Adipocyte (in vitro differentiated cells): ENCODE measurements at places on chromosomes 3 and 15.
A peak's percentile ranks its signal among the peaks of the same experiment; 100 is the strongest.

GRCh38 chr15:69311319-69311721, 12.6 kb downstream of the PAQR5 start:
- DNase-seq: no peak

DNA sequence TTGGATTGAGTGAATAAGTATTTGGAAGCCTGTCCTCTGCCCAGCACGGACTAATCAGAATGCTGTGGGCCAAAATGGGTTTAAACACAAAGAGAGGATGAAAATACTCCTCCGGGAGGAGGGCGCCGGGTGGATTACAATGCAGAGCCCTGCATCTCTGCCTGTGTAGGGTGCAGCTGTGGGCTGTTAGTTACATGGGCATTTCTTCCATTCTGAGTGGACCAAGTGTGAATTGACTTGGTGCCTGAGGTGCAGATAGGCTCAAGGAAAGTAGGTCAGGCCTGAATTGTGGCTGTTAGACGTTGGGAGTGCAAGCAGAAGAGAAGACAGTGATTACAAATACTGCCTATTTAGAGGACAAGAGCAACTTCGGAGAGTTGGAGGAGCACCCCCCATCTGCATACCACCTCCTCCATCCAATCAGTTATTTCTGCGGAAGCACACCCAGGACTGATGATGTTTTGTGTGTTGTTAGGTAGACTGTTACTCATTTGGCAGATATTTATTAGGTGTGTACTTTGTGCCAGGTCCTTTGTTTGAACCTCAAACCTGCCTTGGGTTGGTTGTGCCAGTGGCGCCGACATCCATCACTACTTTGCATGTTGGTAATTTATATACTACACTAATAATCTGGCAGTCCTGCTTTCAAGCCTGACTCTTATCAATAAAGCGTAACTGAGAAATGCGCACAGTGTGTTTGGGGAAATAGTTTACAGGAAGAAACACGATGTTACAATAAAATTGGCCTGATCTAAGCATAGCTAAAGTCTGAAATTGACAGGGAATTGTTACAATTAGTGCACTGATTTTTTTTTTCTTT, 33.0 kb downstream of the PTPRG start:
- no peak for DNase-seq

GRCh38 chr3:54967731-54968161, 39.9 kb upstream of the LRTM1 start:
- DNase-seq: peak; percentile 55

GRCh38 chr15:72168131-72168807, 29.3 kb downstream of the GRAMD2A start:
- DNase-seq: no peak

- no peak for DNase-seq
Observed at GRCh38 chr3:9072667-9073009, 109.4 kb upstream of the RAD18 start.

DNA sequence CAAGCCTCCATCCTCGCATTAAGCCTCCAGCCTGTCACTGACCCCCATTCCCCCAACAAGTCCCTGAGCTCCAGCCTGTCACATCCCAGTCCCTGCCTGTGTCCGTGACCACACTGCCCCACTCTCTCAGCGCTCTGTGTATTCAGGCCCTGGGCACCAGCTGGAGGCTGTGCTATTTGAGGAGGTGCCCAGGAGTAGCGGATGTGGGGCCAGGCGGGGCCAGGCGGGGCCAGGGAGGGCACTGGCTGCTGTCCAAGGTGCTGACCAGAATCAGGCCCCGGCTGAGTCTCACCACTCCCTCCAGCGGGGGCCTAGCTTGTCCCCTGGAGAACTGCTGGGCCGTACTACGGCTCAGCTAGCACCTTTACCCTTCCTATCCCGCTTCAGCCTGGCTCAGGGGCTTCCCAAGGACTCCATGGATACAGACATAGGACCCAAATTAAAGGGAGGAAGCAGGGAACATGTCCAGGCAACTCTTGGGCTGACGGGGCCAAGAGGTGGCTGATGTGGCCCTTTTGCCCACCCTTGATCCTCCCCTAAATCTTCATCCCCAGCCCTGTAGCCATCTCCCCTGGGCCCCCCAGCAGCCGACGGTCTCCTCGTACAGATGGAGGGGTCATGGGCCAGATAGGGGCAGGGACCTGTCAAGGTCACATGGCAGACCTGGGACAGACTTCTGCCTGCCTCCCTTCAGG, 1.1 kb downstream of the HHATL start:
- peak; percentile 64 for DNase-seq

DNA sequence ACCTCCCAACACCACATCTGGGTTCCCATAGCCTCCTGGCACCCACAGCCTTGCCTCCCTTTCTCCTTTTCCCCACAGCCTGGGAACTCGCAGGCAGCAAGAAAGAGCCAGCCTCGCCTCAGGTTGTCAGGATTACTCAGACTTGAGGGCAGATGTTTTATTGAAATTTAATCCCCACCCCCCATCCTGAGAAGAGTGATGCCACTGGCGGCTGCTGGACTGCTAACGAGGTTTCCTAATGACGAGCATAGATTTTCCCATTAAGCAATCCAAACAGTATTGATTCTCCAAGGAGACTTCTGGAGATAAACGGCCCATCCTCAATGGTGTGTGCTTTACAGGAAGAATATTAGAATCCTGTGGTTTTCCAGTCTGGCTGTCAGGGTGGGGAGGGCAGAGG, 13.7 kb downstream of the SHF start:
- no peak for DNase-seq

GRCh38 chr3:15385901-15386653, 41.3 kb downstream of the METTL6 start:
- no peak for DNase-seq

DNA sequence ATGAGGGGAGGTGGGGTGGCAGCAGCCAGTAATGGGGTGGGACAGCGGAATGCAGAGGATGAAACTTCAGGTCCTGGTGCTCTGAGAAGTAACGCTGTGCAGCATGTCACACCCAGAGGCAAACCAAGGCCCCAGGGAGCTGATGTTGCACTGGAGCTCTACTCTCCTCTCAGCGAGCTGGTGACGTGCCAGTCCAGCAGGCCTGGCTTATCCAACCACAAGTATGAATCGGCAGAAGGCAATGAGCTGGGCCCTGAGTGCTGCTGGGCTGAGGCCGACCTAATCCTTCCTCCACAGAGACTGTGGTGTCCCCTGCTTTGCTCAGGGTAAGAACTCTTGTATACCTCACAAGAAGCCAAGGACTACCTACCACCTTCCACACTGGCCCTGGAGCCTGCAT, 30.5 kb downstream of the CD86 start:
- no peak for DNase-seq

DNA sequence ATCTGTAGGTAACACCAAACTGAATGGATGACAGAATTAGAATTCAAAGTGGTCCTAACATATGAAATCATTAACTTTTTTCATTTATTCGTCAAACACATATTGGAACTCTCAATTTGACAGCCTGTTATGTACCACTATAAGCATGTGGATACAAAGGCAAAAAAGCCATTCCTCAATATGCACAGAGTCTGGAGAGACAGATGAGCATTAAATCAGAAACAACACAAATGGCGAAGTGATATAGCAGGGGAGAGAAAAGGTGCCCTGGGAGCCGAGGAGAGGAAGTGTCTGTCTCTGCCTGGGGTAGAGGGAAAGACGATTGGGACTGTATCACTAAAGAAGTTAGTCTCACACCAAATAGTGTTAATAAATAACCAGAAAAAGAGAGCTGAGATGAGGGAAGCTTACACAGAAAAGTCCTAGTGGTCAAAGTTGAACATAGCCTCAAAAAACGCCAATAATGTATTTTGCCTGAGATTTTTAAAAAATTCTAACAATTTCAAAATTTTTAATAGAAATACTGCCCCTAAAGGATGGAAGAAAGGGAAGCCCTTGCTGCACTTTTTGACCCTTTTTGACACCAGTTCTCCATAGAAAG, 417.5 kb downstream of the TUSC7 start:
- DNase-seq: no peak

- DNase-seq: peak; percentile 69
Observed at GRCh38 chr15:49620199-49620598, 419 bp downstream of the FAM227B start.

DNA sequence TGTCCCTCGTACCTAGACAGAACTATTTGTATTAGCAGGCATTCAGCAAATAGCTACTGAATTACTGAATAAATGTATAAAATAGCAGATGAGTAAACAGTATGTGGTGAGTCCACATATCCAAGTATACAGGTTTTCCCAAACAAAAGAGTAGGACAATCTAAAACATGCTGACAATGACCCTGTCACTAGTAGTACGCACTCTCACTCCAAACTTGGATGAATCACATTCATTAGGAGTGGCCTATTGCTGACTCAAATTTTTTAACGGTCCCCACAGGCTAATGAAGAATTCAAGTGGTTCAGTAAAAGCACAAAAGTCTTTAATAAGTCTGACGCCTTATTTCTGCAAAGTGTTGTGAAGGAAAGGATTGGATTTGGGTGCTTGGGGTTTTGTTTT, 449.3 kb upstream of the THBS1 start:
- DNase-seq: no peak

DNA sequence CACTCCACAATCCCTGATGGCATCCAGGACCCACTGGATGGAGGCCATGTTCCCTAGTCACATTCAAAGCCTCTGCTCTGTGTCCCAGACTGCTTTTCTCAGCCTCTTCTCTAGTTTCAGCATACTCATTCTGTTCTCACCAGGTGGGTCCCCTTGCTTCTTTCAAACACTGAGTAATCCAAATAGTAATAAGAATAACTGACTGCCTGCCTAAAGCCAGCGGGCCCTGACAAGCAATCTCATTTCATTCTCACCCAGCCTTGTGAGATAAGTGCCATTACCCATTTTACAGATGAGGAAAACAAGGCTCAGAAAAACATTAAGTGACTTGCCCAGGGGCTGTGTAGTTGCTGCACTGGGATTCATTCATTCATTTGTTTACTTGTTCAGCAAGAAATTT, 25.4 kb downstream of the MAPKAPK3 start:
- no peak for DNase-seq
